ENCODE measurements at places on chromosomes 2 and 18.

DNA sequence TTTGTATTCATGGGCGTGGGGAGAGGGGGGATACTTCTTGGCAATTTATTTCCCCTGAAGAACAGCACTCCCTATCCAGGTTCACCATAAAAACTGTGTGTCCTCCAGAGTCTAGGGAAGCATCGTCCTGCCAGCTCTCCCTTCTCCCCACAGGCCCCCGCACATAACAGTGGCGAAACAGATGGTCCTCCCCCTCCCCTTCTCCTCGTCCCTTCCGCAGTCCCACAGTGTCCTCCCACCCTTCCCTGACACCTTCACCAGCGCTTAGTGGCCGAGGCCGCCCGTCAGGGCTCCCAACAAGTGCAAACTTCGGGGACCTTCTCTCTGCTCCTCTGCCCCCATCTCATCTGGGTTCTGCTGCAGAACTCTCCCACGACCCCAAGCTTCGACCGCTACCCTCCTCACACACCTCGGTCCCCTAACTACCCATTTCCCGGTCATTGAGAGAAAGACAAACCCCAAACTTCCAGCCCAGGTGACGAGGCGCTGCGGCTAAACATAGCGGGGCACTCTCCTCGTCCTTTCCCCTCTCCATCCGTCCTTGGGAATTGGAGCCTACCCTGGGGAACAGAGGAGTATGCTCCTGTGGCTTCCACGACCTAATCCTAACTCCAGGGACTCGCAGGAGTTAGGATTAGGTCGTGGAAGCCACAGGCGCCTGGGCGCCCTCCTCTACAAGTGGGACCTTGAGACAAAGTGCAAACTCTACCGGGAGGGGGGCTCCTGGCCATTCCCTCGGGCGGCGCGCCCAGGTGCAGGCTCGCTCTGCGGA is 971 bp downstream of the ZNF385B start:
- no peak for DNase-seq

- DNase-seq: no peak
These were observed 584.6 kb upstream of the KLHL29 start for GRCh38 chr2:22800412-22800811.

DNA sequence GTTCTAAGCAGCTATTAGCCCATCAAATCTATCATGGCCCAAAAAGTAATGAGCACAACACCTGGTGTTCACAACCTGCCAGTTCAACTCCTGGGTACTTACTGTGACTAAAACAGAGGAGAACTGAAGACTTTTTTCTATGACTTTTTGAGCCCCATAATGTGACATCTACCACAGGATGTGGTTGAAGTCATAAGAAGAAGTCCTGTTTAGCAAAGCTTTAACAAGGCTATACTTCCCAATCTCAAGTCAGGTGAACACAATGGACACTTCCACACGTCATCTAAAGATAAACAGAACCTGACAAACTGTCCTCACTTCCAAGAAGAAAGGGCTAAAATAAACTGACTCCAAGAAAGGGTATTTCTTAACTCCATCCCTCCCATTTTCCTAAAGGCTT is 138.8 kb downstream of the ATAD2B start:
- DNase-seq: no peak

GRCh38 chr2:43482961-43483360 is 112.9 kb downstream of the THADA start:
- no peak for DNase-seq

DNA sequence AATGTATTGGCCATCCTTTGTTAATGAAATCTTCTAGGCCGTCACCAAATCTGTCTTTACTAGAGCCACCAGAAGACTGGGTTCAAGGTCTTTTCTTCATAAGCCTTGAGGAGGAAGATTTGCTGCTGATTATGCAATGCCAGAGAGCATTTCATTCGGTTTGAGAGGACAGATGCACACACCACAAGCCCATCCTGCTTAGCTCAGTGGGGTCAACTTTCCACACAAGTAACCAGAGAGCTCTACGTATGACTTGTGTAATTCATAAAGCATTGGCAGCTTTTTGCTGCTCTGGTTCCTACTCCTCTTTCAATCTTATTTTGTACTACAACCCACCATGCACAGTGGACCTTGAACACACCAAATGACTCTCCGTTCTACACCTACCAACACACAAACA is 106.9 kb downstream of the OSR1 start:
- no peak for DNase-seq

DNA sequence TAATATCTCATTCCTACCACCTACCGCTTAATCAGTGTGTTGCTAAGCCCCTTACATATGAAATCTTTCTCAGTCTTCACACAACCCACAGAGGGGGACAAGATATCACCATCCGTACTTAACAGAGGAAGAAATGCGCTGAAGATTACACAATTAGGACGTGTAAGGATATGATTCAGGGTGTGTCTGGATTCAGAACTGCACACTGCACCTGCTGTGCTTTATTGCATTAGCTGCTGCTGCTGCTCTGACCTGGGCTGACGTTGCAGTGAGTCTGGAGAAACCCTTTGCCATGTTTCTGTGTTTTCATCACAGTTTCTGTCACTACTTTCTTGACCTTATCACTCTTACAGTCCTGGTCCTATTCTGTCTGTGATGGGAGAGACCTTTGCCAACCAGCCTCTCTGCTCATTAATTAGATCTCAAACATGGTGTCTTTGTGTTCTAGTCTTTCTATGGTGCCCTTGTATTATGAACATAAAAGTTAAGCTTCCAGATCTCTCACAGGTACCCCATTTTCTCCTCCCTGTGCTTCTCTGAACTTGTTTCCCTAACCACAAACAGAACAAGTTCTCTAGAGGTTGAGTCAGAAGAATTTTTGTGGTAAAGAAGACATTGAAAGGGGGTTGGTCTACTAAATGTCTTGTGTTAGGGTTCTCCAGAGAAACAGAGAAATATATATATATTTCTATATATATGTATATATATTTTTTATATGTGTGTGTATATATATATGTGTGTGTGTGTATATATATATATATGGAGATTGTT is 92.9 kb upstream of the CYP1B1 start:
- peak; percentile 78 for DNase-seq

- no peak for DNase-seq
These were observed 111.2 kb downstream of the FARSB start for GRCh38 chr2:222544661-222545060.

DNA sequence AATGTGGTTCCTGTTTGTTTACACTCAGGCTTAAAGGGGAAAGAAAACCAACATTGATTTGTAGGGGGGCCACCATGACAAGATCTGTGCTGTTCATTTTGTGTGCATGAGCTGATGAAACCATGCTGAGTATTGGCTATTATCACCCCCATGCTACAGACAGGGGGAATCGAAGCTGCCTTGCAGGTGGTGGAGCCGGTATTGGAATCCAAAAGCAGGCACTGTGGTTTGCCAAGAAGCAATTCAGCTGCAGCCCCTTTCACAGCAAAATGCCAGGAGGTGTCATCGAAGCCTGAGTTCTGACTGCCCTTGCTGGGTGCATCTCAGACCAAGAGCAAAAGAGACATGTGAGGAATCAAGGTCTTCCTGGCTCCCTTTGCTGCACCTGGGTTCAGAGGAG is 221.9 kb downstream of the UXS1 start:
- DNase-seq: no peak

DNA sequence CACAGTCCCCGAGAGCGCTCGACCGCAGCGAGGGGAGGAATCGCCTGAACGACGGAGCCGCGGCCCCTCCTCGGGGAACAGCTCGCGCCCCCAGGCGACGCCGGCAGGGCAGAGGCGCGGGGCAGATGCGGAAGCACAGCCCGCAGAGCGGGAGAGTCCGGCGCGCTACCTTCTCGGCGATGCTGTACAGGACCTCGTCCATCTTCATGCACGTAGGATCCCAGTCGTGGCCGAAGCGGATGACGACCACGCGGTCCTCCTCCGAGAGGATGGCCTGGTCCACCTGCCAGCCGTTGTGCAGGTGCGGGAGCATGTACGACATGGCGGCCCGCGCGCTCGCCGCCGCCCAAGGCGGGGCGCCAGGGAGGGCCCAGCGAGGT is 302 bp downstream of the TXNL4A start:
- DNase-seq: no peak

GRCh38 chr18:13573750-13574149 is 152.6 kb downstream of the FAM210A start:
- DNase-seq: no peak

DNA sequence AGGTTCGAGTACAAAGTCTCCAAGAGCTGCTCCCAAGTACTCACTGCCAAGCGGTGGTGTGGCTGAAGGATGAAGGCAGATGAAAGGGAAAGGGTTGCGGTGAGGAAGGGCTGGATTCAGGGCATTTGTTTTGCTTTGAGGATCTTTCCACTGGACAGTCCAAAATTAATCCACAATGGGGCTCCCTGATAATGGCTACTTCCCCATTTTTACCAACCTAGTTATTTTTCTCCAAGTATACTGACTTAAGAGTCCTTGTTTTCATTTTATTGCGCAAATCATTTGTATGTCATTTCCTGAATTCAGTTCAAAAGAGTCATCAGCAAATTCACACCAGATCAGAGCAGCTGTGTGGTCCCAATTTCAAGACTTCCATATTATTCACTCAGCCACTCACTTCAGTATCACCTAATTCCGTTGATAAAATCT is 464 bp upstream of the SESTD1 start:
- peak; percentile 76 for DNase-seq

DNA sequence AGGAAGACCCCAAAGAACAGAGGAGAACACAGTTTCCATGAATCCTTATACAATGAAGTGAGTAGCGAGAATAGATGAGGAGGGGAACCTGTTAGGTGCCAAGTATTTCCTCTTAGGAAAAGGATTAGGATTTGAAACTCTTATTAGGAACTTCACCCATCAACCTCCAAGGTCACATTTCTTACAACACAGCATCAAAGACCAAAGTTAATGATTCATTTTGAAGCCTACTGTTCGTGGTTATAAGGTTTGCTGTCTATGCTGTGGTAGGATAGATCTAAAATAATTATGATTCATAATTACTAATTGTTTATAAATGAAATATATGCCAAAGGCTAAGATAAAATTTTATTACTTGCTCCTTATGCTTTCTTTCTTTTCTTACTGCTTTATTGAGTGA is 6.1 kb downstream of the CFAP221 start:
- DNase-seq: no peak

DNA sequence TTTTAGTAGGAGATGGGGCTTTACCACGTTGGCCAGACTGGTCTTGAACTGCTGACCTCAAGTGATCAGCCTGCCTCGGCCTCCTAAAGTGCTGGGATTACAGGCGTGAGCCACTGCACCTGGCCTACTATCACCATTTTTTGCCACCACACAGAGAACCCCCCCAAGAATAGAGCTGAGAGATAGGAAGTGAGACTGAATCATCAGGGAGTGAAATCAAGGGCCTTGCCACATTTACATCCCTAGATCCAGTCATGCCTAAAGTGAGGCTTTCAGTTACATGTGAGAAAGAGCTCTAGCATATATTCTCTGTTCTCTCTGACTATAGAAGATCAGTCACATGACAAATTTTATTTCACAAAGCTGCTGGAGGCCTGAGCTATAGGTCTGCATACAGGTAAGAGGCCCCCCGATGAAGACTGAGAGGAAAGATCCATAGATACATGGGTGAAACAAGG is 28.0 kb upstream of the KCMF1 start:
- peak; percentile 51 for DNase-seq

DNA sequence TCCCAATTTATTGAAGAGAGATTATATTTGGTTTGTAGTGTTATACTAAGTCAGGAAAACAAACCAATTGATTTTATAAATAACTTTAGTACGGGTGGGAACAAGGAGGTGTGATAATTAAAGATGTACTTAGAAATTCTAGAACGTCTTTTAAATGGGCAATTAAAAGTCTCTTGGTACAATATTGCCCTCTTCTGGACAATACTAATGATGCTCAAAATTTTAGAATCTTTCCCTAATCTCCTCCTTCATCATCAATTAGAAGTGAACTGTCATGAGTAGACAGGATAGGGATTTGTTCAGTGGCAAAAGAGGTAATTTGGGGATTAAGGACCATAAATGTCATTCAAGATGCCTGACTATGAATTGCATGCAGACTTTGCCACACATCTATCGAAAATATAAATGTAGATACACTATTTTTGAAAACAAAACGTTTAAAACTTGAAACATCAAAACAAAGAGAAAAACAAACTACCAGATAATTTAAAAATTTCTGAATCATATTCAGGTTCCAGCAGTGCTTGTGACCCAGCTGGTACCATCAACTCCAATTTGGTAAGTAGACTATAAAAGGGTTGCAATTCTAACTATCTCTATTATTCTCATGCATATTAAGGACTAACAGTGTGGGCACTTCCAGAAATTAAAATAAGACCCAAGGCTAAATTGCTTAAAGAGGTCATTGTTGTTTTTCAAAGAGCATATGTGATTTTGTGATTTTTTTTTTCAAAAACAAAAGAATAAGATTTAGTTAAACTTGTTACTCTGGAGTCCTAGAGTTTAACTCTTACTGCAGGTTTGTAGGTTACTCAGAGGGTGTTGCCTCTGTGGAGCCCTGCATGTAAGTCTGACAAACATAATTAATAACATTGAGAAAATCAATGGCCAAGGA is 123.5 kb downstream of the LAMA3 start:
- peak; percentile 20 for DNase-seq
